SK-MEL-5 (cell line): ENCODE measurements at places on chromosomes 7 and 10.

GRCh38 chr10:112913661-112914287, 36.3 kb upstream of the TCF7L2 start:
- DNase-seq: no peak

- DNase-seq: no peak
Observed at GRCh38 chr7:138226745-138227279, 150.6 kb downstream of the AKR1D1 start.

GRCh38 chr7:128271471-128271941, 30.4 kb downstream of the LEP start:
- DNase-seq: no peak

- DNase-seq: no peak
Observed at GRCh38 chr10:1561731-1562337, 175.5 kb downstream of the ADARB2 start.

GRCh38 chr7:25118048-25118753, 6.9 kb downstream of the CYCS start:
- DNase-seq: no peak
